ENCODE measurements at places on chromosomes 3 and 15.

GRCh38 chr3:54146506-54147239 lies 24.3 kb downstream of the CACNA2D3 start:
- no peak for DNase-seq

- DNase-seq = peak; percentile 62
Observed at GRCh38 chr3:32438596-32439344, 47.1 kb downstream of the CMTM7 start.

- DNase-seq = no peak
Observed at GRCh38 chr3:151581035-151581434, 120.2 kb upstream of the IGSF10 start.

DNA sequence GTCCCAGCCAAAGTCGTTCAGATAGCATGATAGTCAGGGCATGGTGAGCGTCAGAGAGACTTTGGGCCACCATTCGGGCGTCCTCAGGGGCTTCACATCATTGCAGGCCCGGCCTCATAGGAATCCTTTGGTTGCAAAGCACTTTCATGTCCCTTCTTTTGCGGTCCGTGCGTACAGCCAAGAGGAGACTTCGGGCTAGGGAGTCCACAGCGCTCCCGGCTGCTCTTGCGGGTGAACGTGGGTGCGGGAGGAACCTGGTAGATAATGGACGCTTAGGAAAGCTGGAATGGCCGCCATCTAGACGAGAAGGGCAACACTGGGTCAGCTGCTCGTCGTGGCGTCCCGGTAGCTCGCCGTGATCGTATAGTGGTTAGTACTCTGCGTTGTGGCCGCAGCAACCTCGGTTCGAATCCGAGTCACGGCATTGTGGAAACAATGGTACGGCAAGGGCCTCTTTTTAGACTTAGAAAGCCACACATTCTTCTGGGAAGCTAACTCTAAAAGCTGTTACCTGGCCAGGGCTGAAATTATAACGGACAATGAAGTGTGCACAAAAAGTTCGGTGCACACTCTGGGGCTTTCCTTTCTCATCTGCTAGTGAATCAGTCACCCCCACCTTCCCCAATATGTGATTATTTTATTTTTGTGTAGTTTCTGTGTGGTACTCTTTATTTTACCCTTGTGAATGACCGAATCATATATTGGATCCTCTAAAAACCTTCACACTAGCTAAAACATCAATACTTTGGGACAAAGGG lies 13.2 kb upstream of the SHF start:
- peak; percentile 88 for DNase-seq

GRCh38 chr3:10549617-10550230 lies 44.3 kb upstream of the ATP2B2 start:
- no peak for DNase-seq

Data from stimulated activated naive CD8-positive, alpha-beta T cell treated with anti-CD3 and anti-CD28 coated beads, Interleukin-15, amount 100 ng/mL, for 72 hours (primary cell).